ENCODE measurements at places on chromosomes 6 and 20.

- no peak for DNase-seq
These were observed 193.4 kb downstream of the CDC5L start for GRCh38 chr6:44580901-44581300.

- DNase-seq: no peak
These were observed 10.8 kb upstream of the SERPINB1 start for GRCh38 chr6:2852514-2852855.

GRCh38 chr20:9068233-9068801, 570 bp upstream of the PLCB4 start:
- DNase-seq: no peak

- DNase-seq: peak; percentile 68
These were observed at the start of gene FAM210B for GRCh38 chr20:56358600-56359211. Gene FAM210B (plus strand): TSS chr20:56358974. CDS start chr20:56359006, 32 bp downstream.

- no peak for DNase-seq
These were observed 131.1 kb downstream of the TASP1 start for GRCh38 chr20:13507646-13508045.

DNA sequence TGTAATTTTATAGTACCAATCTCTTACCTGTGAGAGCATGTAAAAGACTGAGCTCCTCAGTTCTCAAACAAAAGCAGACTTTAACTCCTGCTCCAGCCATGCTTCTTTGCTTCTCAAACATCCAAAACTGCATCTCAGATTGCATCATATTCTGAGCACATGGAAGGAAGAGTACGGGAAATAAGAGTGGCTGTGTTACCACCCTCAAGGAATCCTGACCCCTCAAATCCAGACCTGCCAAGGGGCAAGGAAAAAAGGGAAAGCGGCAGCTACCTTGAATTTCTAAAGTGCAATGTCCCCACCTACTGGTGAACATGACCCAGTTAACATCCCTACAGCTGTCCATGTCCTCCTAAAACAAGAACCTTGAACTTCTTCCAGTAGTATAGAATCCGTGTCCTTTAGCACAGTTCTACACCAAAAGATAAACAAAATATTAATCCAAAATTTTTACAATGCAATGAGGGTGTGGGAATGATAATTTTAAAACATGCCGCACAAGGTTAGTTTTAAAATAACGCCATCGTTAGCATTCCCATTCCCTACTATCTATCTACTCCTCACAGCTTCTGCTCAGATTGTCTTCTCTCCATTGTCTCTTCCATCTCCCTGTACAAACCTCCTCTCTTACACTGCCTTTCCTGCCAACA, 34.1 kb upstream of the HLA-DQB1 start:
- DNase-seq: no peak

DNA sequence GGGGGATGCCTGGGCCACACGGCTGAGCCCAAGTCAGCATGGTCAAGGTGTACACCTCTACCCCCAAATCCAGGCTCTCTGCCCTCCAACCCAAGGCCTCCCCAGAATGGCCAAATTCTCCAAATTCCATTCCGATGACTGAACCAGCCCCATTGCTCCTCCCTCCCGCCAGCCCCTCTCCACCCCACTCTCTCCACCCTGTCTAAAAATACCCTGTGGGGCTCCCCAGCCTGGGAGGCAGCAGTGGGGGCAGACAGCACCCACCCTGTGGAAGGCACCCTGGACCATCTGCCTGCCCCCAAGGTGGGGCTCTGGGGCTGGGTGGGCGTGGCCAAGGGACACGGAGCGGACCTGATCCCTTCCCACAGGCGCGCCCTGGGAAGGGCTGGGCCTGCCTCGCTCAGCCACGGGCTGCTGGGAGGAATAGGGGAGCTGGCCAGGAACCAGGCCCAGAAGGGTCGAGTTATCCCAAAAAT, 11.4 kb downstream of the TEAD3 start:
- no peak for DNase-seq

DNA sequence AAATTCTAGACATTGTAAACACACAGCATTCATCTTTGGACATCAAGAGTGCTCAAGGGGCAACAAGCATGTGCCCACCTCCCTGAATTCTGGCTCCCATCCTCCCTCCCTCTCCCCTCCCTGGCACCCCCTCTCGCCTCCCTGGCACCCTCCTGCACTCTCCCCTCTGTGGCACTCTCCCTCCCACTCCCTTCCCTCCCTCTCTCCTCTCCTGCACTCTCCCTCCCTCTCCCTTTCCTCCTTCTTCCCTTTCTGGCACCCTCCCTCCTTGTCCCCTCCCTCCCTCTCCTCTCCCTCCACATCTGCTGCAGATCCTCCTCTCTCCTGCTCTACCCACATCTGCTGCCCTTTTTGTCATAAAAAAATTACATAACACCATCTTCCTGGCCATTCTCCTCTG, 113.0 kb upstream of the SLC22A23 start:
- DNase-seq: no peak

DNA sequence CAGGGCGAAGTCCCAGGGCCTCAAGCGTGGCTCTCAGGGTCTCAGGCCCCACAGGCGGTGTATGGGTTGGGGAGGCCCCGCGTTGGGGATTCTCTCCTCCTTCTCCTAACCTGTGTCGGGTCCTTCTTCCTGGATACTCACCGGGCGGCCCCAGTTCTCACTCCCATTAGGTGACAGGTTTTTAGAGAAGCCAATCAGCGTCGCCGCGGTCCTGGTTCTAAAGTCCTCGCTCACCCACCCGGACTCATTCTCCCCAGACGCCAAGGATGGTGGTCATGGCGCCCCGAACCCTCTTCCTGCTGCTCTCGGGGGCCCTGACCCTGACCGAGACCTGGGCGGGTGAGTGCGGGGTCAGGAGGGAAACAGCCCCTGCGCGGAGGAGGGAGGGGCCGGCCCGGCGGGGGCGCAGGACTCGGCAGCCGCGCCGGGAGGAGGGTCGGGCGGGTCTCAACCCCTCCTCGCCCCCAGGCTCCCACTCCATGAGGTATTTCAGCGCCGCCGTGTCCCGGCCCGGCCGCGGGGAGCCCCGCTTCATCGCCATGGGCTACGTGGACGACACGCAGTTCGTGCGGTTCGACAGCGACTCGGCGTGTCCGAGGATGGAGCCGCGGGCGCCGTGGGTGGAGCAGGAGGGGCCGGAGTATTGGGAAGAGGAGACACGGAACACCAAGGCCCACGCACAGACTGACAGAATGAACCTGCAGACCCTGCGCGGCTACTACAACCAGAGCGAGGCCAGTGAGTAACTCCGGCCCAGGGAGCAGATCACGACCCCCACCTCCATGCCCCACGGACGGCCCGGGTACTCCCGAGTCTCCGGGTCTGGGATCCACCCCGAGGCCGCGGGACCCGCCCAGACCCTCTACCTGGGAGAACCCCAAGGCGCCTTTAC, at the start of gene HLA-G:
HLA-G (plus strand) TSS at position 247 of the 892 bp plus-strand sequence; CDS start at position 267, 20 bp downstream.
- no peak for DNase-seq

Measured in stimulated activated CD8-positive, alpha-beta memory T cell treated with anti-CD3 and anti-CD28 coated beads, Interleukin-12 subunit alpha, Interleukin-12 subunit beta, amount 100 ng/mL, for 1 hour (primary cell).